ENCODE measurements at places on chromosomes 1 and 21.

DNA sequence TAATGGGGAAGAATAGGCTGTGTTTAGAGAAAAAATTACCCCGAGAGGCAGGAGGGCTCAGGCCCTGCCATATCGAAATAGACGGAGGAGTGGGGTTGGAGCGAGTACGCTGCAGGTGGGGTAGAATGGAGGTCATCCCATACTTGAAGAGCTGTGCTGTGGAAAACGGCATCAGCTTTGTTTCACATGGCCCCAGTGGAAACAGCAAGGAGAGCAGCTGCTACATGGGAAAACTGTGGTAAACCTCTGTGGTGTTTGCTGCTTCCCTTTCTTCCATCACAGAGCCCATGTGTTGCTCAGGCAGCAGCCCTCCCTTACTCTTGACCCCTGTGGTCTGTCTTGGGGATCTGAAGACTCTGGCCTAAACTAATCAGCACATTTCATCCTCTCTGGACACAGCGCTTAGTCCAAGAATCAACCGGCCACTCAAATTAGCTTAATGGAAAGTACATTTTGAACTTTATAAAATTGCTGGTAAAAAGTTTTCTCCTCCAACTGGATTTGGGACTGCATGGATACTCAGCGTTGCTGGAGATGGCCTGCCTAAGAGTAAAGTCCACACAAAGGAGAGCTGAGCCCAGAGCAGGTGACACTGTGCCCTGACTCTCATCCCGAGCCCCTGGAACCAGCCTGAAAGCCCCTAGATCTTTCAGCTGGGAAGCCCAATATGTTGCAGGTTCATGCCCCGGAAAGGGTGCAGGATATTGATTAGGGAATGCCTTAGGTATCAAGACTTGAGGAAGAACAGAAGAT, 127.1 kb upstream of the GADD45A start:
- DNase-seq, result no peak

- no peak for DNase-seq
These were observed 84.3 kb upstream of the KLHDC7A start for GRCh38 chr1:18396247-18396980.

GRCh38 chr1:201513498-201514243, 6.7 kb upstream of the CSRP1 start:
- DNase-seq, result no peak

GRCh38 chr1:46041974-46042373, 90.5 kb downstream of the PIK3R3 start:
- no peak for DNase-seq

DNA sequence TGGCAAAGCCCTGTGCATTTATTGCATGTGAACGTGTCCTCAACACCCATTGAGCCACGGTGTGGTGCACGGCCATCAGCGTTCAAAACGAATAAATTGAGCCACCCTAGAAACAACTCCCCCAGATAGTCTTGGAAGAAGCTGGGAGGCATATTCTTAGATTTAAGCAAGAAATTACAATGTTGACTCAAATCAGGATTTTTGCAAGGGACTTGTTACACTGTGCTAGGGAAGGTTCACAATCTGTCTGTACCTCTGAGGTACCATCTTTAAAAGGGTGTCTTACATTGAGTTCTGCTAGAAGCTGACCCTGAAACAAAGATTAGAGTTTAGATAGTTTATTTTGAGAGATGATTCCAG, 16.2 kb downstream of the CD247 start:
- DNase-seq, result no peak

GRCh38 chr1:77830946-77831345, 51.5 kb downstream of the MIGA1 start:
- no peak for DNase-seq

DNA sequence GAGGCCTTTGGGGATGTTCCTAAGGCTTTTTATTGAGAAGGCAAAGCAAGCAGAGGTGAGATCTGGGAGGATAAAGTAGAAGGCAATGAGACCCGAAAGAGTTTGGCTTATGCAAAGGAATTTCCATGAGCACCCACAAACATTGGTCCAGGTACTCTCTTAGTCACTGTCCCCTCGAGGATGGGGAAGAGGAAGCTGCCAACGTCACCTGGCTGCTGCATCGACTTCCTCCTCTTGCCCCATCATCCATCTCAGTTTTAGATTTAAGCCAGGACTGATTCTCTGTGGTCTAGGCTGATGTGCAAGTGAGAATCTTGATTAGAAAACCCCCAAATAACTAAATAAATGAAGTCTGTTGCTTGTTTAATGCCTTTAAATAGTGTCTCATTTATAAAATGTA, 28.7 kb downstream of the RUNX1 start:
- no peak for DNase-seq

- no peak for DNase-seq
These were observed at the start of gene SPRTN for GRCh38 chr1:231338270-231339128. Gene SPRTN, plus strand, starts transcription at chr1:231338293. Its CDS starts 91 bp downstream, at chr1:231338384.

- DNase-seq, result no peak
These were observed 44.9 kb downstream of the ACOT7 start for GRCh38 chr1:6348511-6349191.

DNA sequence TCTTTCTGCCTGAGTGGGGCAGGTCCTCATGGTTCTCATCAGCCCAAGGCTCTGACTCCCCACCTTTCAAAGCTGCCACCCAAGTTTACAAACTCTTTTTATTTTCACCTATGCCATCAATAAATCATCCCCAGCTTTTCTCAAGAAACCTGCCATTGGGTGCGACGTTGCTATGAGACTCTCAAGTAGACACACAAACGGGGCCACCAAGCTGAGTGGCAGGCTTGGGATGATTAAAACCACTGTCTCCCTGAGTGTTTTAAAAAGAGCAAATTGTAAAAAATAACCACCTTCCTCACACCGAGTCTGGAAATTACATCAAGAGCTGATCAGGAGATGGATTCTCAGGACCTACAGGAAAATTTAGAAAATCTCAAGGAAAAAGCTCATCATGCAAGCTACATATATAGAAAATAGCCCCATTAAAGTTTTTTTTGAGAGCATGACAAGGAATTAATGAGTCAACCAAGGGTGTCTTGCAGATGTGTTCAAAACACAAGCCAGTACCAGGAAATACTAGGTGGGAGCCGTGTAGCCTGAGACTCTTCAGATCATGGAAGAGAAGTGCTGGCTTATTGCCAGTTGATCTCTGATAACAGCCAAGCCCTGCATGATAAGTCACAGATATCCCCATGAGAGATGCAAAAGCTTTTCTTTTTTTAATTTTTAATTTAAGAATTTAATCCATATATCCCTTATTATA, 158.4 kb upstream of the BACE2 start:
- no peak for DNase-seq

DNA sequence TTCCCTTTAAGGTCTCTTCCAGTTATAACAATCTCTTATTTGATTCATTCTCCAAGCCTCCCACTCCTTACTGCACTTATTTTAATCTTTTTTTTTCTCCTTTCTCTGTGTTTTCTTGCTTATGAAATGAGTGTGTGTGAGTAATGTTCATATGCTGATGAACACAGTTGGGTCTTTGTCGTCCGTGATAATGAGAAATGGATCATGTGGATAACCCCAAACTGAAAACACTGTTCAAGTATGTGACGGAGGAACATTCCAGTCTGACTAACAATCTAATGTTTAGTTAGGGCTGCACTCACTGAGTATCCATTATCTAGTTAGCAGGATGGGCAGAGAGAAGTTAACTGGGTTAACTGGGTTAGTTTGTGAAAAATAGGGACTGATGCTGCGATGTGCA, 253.1 kb upstream of the DUSP10 start:
- DNase-seq, result no peak

GRCh38 chr21:35268261-35268660, 219.2 kb upstream of the RUNX1 start:
- no peak for DNase-seq

GRCh38 chr21:45954261-45954660, 27.3 kb upstream of the COL6A1 start:
- no peak for DNase-seq

GRCh38 chr1:198132060-198132781, 24.6 kb upstream of the NEK7 start:
- DNase-seq, result no peak

DNA sequence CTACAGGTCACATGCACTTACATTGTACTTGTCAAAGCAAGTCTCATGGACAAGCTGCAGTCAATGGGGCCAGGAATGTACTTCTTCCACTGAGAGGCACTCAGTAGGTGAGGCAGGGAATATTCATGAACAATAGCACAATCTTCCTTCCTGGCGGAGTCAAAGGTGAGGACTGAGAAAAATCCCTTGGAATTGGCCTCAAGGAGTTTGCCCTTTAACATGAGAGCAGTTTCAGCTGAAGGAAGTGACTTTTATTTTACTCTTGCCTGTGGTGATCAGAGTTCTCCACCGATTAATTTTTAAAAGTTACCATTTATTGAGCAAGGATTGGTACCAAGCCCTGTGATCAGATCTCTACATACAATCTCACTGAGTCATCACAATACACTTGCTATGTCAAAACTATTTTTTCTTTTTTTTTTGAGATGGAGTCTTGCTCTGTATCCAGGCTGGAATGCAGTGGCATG, 11.2 kb upstream of the AK2 start:
- DNase-seq, result no peak

GRCh38 chr1:181493166-181493565, 9.8 kb downstream of the CACNA1E start:
- no peak for DNase-seq

DNA sequence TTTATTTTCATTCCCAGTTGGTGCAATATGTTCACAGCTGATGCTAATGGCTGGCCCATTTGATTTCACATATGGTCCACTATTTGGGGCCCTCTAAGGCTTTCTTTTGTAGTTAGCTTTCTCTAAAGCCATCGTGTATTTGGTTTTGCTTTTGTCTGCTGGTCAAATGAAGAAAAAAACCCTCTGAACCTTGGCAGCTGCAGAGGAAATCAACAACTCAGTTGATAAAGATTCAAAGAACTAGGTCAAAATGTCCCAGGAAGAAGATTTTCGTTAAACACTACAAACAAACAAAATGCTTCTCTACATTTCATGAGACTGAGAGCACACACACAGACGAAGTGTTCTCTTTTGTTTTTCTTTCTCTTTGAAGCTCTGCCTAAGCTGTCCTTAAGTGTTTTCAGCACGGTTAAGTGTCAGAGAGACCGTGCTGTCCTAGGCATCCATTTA, 655.0 kb downstream of the RWDD3 start:
- DNase-seq, result no peak

- DNase-seq, result no peak
These were observed 14.8 kb upstream of the HEYL start for GRCh38 chr1:39654291-39654690.

GRCh38 chr1:168236836-168237611, 11.2 kb downstream of the SFT2D2 start:
- DNase-seq, result no peak

DNA sequence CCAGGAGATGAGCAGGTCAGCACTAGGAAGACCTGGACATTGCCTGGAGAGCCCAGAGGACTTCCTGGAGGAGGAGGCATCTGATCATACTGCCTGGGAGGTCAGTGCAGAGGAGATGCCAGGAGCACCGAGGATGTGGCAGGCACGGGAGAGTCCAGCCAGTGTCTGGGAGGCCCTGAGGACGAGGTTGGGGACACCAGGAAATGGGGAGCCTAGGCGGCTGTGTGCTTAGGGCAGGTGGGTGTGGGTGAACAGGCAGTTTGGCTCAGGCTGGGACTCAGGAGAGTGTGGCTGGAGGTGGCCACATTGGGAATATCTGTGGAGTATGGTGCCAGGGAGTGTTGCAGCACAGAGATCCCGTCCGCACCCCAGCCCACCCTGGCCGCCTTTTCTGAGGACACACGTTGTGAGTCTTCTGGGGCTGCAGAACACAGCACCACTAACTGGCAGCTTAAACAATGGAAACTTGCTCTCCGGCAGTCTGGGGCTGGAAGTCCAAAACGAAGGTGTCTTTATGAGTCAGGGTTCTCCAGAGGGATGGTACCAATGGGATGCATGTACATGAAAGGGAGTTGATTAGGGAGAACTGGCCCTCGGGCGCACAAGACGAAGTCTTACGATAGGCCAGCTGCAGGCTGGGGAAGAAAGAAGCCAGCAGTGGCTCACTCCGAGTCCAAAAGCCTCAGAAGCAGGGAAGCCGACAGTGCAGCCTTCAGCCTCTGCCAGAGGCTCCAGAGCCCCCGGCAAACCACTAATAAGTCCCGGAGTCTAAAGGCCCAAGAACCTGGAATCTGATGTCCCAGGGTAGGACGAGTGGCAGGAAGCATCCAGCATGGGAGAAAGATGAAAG, 58.0 kb downstream of the FAAP20 start:
- DNase-seq, result no peak

GRCh38 chr1:248114890-248115289, 19.9 kb downstream of the OR2L13 start:
- no peak for DNase-seq

- no peak for DNase-seq
These were observed 100.7 kb downstream of the RGL1 start for GRCh38 chr1:183905508-183906113.

DNA sequence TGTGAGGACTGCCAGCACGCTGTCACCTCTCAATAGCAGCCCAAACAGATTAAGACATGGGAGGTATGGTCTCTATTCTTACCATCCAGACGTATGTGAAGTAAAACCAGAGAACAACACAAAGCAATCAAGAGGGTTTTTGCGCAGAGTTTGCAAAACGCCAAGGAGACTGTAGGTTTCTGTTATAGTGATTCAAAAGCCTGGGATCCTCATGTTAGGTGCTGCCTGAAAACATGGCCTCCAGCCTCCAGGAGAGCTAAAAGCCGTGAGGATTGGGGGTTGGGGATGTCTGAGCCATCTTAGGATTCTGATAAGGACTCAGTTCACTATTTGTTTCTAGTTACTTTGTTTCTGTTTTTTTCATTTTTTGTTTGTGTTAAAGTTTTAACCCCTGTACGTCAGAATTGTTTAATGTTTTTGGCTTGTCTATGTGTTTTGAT, 4.2 kb upstream of the CCT8 start:
- no peak for DNase-seq

GRCh38 chr21:27693376-27693775, 726.5 kb upstream of the ADAMTS5 start:
- DNase-seq, result no peak

DNA sequence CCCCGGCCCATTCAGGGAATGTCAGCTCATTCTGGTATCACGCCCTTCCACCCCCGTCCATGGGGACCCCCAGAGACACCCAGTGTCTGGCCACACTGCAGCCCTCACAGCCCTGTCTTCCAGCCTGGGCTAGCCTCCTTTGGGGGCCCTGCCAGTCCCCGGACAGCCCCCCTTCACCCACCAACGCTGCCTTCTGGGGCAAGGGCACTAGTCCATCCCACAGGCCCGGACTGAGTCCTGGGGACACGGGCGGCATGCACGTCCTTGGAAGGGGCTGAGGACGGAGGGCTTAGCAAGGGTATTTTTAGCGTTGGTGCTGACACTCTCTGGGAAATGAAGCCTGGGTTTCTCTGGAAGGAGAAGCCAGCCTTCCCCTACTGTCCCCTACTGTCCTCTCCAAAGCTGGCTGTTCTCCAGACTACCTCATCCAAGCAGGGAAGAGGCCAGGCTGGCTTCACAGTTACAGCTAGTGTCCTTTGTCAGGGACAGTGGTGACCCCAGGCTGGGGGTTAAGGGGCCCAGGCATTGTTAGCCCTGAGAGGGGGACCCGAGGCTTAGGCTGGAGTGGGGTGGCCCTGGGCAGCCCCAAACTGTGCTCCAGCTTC, 39.5 kb downstream of the COQ8A start:
- DNase-seq, result no peak

- no peak for DNase-seq
These were observed 51.3 kb downstream of the RHOU start for GRCh38 chr1:228786361-228787129.

Measured in stimulated activated CD4-positive, alpha-beta T cell treated with anti-CD3 and anti-CD28 coated beads, Interleukin-15, amount 100 ng/mL, for 1 hour (primary cell).